Sigmoid colon (tissue), 7 donors: ENCODE measurements at places on chromosomes 3 and 15.

DNA sequence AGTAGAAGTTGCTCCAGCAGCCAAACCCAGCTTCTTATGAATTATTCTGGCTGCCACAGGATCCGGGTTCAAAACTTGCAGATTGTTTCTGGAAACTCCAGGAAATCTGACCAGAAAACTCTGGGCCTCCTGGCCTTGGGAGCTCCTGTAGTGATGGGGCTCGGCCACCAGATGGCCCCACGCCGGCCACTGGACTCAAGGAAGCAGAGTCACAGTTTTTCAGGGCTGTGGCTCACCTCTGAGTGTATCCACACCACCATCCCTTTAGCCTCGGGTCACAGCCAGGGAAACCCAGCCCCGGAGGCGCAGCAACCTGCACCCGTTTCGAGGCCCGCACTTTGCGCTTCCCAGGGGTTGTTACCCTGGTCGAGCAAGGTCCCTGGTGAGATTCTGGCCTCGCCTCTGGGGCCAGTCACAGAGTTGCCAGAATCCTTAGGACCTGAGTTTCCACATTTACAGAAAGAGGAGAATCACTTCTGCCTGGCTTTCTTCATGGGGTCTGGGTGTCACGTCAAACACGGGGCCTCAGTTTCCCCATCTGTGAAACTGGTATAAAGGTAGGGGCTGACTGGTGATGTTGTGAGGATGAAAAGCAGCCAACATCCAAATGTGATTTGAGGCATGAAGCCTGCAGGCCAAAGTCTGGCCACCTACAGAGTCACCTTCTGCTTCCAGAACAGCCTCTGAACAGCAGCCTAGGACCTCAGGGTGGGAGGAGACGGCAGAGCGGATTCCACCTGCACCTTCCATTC lies 53.5 kb upstream of the LCTL start:
- peak; percentile 86 for DNase-seq

- no peak for DNase-seq
These were observed 452.1 kb downstream of the RAP2B start for GRCh38 chr3:153614140-153614539.

- peak; percentile 46 for DNase-seq
These were observed 51.8 kb upstream of the PLXNA1 start for GRCh38 chr3:126930936-126931600.

- no peak for DNase-seq
These were observed 120.9 kb downstream of the ERC2 start for GRCh38 chr3:56347219-56347871.

- DNase-seq, result no peak
These were observed 3.2 kb downstream of the RTP3 start for GRCh38 chr3:46500656-46501635.

DNA sequence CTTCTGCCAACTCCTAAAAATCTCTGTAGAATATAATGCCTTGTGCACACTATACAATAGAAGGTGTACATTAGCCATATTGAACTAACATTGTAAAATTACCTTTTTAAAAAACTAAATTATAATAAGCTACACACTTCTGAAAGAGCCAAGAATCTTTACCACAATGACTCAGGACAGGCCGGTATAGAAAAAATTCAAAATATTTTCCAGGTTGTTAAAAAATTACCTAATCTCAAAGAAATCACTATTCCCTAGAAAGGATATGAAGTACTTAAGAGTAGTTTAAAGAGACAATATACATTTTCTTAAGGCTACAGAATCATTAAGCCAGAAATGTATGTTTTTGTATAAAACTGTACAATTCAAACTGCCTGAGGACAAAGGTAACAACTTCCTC lies 48.5 kb downstream of the TJP1 start:
- no peak for DNase-seq

- DNase-seq, result no peak
These were observed 236.0 kb upstream of the EIF1B start for GRCh38 chr3:40073310-40074007.

DNA sequence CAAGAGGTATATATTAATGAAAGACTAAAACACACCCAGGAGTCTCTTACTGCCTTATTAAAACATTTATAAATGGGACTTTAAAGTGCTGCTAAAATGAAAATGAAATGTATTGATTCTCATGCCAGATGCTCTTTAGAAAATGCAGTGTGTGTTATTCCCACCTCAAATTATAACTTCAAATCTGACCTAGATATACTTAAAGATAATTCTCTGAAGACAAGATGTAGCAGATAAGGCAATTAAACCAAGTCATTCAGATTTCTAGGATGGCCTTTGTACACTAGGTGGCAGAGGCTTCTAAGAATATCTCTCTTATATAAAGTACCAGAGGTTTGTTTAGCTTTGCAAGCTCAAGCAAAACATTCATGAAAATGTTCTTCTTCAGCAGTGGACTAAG lies 26.9 kb upstream of the GOLGA8B start:
- no peak for DNase-seq

DNA sequence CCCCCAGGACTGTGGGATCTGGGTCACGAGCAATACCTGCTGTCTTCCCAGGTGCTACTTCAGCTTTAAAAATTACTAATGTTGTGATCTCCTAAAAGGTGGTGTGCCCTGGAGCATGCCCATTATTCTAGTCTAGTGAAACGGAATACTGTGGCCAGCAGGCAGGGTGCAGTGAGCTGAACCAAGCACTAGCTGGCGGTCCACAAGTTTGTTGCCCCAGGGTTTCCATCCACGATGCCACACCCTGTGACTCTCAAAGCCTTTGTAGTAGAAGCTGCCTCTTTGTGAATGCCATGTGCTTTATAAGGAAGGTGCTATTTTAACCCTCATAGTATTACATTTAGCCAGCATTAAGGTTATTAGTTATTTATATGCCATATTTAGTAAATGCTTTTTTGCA lies 49.1 kb downstream of the PXYLP1 start:
- no peak for DNase-seq

DNA sequence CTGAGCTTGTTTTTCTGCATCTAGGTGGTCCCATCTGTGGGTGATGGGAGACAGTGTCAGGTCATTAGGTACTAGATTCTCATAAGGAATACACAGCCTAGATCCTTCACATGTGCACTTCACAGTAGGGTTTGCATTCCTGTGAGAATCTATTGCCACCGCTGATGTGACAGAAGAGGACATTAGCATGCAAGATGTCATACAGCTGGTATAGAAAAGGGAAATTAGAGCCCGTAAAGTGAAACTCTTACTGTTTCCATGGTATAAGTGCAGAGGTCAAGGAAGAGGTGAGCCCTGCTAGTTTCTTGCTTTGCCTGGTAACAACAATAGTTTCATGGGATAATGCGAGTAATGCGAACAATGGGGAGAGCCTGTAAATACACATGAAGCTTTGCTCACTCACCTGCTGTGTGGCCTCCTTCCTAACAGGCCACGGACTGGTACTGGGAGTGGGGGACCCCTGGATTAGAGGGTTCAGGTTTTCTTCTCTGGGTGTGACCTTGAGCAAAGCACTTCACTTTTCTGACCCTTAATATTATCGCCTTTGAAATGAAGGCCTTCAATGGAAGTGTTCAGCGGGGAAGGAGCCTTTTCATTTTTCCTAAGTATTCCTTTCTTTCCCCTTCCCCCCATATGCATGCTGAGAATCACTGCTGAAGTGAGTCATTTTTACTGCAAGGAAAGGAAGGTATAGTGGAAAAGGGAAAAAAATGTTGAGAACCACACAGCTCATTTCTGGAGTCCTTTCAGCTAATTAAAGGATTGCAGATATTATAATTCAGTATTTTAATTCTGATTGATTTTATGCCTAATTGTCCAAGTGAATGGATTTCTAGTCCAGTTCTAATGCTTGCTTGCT lies 286.4 kb downstream of the UBE2E2 start:
- DNase-seq, result no peak

GRCh38 chr15:27491666-27492621 lies 521.0 kb downstream of the GABRG3 start:
- no peak for DNase-seq

- DNase-seq, result no peak
These were observed 42.2 kb upstream of the B3GNT5 start for GRCh38 chr3:183210862-183211341.

DNA sequence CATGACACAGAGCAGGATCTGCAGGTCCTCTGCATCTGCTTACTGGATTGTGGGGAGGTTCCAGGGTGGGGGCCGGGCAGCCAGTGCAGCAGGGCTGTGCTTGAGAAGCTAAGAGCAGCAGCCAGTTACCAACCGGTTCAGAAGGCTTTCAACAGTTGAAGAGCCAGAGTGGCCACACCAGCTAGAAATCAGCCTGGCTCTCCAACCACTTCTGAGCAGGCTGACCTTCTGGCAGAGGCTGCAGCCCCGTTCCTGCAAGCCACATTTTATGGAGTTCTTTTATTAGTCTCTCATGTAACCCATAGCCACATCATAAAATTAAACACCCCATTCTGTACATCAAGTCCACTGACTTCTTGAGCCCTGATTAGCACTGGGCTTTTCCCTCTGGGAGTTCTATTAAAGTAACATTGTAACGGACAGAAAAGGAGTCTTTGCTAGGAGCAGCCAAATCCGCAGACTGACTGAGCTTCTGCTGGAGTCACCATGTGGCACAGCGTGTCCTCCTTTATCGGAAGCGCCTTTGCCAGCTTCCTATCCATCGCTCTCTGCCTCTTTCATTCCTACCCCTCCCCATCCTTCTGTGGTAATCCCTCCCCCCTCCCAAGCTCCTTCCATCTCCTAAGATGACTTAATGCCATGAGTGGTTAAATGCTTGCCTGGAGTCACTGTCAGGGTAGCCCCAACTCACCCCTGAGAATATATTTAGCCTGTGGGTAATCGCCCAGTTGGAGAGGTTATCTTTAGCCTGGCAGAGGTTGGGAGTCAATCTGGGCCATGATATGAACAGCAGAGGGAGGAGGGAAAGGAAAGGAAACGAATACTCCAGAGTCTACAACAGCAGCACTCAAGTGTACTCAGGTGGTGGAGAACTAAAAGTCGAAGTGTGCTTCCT lies 138.5 kb upstream of the HES1 start:
- no peak for DNase-seq

DNA sequence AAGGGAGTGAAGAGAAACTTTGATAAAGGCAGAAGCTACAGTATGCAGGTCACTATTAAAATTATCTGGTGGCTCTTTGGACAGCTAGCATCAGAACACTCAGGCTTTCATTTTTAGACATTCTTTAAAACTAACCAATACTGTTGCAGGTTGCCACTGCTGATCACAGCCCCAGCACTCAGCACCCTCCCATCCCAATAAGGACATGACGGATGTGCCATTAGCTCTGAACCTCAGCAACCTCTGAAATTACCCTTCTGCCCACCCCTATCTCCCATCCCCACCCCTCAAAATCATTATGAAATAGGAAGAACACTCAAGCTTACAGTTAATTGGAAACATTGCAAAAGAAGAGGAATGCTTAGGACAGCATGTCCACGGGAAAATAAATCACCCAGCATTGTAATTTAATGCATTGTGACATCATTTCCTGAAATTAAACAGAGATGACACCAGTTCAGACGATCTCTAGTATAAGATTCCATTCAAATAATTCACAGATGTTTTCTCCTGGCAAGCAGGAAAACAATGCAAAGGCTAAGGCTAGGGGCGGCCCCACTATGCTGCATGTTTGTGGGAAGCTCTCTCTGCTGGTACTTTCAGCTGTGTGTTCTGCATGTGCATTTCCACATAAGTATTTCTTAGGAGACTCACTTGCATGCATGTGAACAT lies 71.6 kb downstream of the MEIS2 start:
- no peak for DNase-seq

GRCh38 chr15:89144491-89144890 lies 56.2 kb downstream of the ABHD2 start:
- DNase-seq, result no peak

GRCh38 chr3:153130312-153130977 lies 31.6 kb upstream of the RAP2B start:
- no peak for DNase-seq

DNA sequence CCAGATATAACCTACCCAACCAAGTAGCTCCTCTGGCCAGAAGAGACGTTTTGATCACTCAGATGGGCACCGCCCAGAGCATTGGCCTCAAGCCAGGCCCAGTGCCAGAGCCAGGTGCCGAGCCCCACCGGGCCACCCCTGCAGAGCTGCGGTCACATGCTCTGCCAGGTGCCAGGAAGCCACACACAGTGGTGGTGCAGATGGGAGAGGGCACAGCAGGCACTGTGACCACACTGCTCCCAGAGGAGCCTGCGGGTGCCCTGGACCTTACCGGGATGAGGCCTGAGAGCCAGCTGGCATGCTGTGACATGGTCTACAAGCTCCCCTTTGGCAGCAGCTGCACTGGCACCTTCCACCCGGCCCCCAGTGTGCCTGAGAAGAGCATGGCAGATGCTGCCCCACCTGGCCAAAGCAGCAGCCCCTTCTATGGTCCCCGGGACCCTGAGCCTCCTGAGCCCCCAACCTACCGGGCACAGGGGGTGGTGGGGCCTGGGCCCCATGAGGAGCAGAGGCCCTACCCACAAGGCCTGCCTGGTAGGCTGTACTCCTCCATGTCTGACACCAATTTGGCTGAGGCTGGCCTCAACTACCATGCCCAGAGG lies 19.1 kb upstream of the APEH start:
- DNase-seq, result no peak

- DNase-seq, result no peak
These were observed 341.7 kb downstream of the CLSTN2 start for GRCh38 chr3:140276703-140277102.

- DNase-seq, result peak; percentile 95
These were observed 3.3 kb upstream of the RBSN start for GRCh38 chr3:15102256-15102655.

DNA sequence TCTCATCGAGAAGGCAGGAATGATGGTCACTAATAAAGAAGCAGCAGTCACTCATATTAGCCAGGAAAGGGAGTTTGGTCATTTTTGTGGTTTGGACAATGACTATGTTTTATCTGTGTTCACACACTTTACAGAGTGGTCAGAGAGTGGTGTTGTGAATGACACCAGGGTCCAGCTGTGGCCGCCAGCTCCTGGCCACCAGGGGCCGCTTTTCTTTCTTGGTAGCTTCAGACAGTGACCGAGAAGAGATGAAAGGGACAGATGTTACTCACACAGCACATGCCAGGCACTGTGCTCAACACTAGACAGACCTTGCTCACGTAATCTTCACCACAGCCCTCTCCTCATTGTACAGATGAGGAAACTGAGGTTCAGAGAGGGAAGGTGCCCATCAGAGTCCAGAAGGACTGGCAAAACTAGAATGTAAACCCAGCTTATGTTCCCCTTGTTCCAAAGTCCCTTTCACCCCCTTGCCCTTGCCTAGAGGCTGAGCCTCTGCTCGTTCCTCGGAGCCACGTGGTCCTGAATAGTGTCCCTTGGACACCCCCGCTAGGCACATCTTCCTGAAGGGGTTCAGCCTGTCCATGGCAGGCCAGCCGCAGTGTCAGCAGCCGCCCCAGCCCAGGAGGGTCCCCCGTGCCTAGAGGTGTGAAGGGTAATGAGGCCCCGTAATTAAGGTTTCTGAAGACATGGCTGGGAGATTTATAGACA lies 55.6 kb downstream of the CYP11A1 start:
- DNase-seq, result no peak

- no peak for DNase-seq
These were observed 343.8 kb upstream of the PLSCR5 start for GRCh38 chr3:146948985-146949384.
